ENCODE measurements at places on chromosomes 11 and 22.

DNA sequence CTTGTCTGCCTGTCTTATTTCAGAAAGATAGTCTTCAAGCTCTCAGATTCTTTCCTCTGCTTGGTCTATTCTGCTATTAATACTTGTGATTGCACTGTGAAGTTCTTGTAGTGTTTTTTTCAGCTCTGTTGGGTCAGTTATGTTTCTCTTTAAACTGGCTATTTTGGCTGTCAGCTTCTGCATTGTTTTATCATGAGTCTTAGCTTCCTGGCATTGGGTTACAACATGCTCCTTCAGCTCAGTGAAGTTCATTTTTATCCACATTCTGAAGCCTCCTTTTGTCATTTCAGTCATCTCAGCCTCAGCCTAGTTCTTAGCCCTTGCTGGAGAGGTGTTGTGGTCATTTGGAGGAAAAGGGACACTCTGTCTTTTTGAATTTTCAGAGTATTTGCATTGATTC, 15.5 kb upstream of the DEPDC7 start:
- DNase-seq, result no peak

DNA sequence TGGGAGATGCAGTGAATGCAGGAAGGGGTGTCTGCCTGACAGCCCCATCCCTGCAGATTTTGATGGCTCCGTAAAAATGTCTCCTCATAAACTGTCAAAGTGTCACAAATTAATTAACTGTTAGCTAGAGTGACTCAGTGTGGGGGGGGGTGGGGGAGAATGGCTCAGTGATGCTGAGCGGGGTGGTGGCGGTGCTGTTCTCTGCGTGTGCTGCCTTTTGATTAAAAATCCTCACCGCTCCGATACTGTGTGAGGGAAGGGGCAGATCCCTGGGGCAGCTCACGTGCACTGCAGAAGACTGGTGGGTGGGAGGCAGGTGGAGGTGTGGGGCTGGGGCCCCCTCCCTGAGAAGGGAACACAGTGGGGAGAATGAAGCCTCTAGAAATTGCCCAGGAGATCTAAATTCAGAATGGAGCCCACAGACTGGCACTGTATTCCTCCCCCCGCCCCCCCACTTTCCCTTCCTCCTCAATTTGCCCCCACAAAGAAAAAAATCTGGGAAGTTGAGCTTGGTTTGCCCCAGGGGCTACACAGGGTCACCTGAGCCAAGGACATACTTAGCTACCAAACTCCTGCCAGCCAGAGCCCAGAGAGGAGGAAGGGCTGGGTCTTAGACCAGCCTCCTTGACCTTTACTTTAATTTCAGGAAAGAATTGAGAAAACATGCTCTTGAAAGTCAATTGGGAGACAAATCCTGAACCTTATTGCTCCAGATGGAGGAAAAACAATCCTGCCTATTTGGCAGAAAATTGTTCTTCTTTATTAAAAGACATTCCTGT, 39.8 kb downstream of the DRD2 start:
- DNase-seq, result no peak

GRCh38 chr11:20599221-20600019, at the start of gene SLC6A5:
Gene SLC6A5, plus strand, starts transcription at chr11:20599608. Its CDS starts 65 bp downstream, at chr11:20599673.
- DNase-seq, result no peak

DNA sequence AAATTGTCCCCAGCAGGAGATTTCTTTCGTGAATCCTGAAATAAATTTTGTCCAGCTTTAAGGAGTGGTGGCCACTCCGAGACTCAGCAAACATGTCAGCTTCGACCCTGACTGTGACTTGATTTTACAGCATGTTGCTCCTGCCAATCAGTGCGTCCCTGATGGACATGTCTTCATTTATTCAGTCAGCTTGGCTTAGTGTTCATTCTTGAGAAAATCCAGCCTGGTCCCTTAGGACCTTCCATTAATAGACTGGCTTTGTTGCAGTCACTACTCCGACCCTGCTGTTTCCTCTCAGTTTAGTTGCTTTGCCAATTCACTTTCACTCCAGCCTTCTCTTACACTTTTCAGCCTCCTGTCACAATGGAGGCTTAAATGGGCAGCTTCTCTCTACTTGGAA, 30.5 kb downstream of the TMPRSS5 start:
- no peak for DNase-seq

DNA sequence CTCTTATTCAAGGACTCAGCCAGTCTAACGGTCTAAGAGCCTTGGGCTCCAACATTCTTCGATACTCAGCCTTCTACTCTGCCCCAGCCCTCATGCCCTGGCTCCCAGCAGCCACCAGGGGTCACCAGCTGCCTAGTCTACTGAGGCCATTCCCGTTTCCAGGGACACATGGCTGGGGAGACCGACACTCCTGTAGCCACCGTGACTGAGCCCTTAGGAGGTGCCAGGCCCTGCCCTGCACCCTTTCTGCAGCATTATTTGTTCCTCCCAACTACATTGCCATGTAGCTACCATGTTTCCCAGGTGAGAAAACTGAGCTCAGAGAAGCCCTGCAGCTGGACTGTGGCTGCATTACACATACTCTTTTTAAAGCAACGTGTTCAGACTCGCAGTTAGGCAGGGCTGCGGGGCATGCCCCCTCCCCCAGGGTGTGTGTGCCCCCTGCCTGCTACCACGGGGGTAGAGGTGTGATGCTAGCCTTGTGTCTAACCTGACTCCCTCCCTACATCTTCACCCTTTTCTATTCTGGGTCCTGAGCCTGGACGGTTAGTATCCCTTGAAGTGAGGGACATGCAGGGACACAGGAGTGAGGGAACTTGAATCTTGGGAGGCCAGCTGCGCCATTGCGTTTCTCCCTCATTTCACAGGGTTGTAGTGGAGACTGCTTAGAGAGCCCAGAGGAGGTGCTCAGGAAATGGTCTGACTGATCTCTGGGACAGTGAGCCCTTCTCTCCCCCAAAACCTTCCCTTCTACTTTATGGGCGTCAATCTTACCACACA, 17.5 kb downstream of the ATG16L2 start:
- DNase-seq, result peak; percentile 52

DNA sequence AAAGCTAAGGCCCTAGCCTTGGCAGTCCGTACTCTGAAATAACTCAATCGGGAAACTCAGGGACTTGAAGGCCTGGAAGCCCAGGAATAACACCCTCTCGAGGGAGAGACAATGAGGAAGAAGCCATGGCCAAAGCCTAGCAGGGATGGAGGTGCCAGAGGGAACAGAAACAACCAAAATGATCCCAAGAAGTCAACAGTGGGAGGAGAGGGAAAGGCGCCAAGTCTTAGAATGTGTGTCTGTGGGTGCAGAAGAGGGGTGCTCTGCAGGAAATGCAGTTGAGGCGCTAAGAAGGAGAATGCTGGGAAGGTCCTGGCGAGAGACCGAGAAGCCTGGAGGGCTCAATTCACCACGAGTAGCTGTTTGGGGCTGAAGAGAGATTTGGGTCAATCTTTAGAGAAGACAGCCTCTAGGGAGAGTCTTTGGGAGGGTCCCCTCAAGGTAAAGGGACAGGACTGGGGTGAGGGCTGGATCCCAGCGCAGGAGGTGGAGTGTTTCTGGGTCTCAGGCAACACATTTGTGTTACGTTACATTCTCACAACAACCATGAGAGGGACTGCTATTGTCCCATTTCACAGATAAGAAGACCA, 760 bp upstream of the MAPK8IP1 start:
- DNase-seq, result no peak

DNA sequence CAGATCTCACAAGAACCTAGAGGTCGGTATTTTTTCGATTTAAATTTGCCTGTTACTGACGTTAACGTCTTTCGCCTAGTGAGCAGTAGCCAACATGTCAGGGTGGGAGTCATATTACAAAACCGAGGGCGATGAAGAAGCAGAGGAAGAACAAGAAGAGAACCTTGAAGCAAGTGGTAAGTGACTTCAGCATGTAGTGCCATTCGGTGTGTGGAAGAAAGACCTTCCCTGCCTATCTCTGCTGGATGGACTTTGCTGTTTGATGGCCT, 750 bp downstream of the XRCC6 start:
- DNase-seq, result no peak

GRCh38 chr11:106840947-106841346, 177.3 kb downstream of the GUCY1A2 start:
- DNase-seq, result no peak

GRCh38 chr22:29750559-29751538, 16.0 kb downstream of the ZMAT5 start:
- no peak for DNase-seq

- no peak for DNase-seq
These were observed 8.0 kb downstream of the APLP2 start for GRCh38 chr11:130077671-130078070.

GRCh38 chr11:105132716-105133511, 6.7 kb downstream of the CARD18 start:
- no peak for DNase-seq

DNA sequence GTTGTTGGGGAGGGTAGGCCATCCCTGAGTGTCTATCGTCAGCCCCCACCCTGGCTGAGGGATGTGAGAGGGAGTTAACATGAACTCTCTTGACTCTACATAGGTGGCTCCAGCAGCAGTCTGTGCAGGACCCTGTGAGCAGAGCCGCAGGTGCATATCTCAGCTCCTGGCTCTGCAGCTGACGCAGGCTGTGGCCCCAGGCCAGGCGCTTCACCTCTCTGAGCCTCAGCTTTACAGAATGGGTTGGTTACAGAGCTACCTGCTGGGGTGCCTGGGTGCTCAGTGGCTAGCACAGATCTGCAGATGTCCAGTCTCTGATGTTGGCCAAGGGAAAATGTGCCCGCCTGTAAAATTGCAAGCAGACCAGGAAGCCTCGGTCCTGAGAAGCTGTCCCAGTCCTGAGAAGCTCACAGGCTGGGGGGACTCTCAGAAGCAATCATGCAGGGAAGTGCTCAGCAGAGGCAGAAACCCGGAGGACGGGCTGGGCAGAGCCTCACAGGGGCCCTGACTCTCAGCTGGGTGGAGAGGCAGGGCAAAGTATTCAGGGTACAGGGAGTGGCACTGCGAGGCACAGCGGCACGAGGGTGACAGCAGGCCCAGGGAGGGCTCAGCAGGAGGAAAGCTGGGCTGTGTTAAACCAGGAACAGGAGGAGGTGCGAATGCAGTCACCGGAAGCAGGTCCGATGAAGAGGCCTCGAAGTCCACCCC, 15.9 kb upstream of the LRP5 start:
- no peak for DNase-seq

DNA sequence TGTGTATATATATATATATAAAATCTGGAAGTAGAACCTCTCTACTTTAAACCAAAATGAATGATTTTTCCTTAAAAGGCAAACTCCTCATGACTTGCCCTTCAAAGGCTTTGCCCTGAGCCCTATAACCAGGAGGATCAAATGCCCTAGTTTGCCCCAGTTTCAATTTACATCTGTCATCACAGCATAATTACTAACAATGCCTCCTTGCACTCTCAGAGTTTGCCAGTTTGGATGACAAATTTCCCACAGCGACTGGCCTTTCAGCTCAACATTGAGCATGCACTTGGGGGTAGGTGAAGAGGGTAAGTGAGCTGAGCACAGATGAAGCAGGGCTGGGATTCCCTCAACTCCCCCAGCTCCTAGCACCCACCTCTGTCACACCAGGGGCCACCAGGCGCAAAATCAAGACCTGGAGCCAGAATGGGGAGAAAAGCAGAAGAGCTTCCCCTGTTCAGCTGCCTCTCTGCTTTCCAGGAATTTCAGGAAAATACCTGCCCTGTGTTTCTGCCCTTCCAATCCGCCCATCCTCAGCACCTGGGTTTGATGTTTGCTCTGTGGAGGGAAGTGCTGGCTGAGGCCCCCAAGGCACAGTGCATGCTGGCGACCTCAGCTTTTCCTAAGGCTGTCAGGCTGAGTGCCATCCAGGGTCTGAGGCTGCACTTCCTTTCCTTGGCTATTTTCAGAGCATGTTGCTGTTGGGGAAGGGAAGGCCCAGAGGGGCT, 67.5 kb downstream of the ADAMTS15 start:
- no peak for DNase-seq

- DNase-seq, result no peak
These were observed 1.2 kb upstream of the OLFML1 start for GRCh38 chr11:7484131-7484530.

DNA sequence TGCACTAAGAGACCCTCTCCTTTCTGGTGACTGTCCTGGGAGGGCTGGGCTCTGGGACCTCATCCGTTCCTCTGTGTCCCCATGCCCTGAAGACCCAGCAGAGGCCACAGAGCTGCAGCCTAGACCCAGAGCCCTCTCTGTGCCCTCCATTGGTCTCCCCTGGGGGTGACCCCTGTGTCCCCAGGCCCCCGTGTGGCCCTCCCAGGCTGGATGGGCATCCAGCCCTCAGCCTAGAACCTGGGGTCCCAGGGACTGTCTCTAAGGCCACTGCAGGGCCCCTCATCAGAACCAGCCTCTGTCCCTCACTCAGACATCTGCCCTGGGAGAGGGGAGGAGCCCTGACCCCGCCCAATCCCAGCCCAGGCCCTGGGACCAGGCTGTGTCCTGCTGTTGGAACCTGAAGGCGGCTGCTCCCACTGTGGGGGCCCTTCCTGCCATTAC, 5.7 kb downstream of the IGLL1 start:
- no peak for DNase-seq

DNA sequence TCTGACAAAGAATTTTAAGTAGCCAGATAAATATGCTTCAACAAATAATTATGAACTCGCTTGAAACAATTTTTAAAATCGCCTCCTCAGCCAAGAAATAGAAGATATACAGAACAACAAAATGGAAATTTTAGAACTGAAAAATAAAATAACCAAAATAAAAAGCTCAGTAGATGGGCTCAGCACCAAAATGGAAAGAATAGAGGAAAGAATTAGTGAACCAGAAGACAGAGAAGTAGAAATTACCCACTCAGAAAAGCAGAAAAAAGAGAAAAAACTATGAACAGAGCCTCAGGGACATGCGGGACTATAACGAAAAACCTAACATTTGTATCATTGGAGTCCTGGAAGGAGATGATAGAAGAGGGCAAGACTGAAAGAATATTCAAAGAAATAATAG, 7.4 kb downstream of the COMMD9 start:
- DNase-seq, result no peak

GRCh38 chr11:97610854-97611253, 1221.0 kb downstream of the JRKL start:
- DNase-seq, result no peak

Data from C1 segment of cervical spinal cord (tissue), 14 donors.